NCI-H1694 (cell line): ENCODE measurements at places on chromosomes 7 and 10.

- DNase-seq, result no peak
Observed at GRCh38 chr7:64599359-64599758, 36.5 kb upstream of the ZNF680 start.

DNA sequence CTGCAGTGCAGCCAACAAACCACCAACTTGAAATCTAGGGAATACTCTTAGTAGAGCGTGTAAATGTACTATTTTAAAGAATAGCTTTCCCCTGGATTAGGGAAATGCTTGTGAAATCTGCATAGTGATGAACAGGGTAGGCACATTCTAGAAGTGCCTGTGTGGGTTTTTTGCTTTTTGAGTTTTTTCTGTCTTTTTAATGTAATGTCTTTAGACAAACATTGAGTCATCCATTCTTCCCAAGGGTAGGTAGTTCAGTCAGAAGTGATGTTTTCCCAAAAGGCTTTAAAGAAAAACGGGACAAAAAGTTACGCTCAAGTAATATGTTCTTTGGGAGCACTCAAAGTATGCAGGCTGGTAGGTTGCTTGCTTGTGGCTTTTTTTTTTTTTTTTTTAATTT lies 130.0 kb downstream of the AUTS2 start:
- no peak for DNase-seq

GRCh38 chr10:49307921-49308320 lies 9.0 kb downstream of the C10orf71 start:
- no peak for DNase-seq

DNA sequence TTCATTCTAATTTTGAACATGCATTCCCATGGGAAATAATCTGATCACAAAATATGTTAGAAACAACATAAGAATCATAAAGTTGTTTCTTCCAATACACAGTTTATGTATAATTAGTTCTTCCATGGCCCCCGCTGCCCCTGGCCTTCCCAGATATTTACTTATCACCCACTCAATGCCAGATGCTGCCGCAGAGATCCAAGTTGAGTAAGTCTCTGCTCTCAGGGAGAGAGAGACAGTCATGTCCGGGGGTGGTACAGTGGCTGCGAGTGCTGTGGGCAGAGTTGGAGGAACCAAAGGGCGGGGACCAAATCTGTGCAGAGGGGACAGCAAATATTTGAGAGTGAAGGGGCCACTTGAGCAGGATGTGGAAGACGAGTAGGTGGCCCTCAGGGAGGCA lies 37.1 kb downstream of the COL26A1 start:
- no peak for DNase-seq

GRCh38 chr7:108097703-108098102 lies 32.5 kb downstream of the LAMB4 start:
- peak; percentile 13 for DNase-seq

- DNase-seq, result no peak
Observed at GRCh38 chr10:57262892-57263291, 901.8 kb upstream of the ZWINT start.

DNA sequence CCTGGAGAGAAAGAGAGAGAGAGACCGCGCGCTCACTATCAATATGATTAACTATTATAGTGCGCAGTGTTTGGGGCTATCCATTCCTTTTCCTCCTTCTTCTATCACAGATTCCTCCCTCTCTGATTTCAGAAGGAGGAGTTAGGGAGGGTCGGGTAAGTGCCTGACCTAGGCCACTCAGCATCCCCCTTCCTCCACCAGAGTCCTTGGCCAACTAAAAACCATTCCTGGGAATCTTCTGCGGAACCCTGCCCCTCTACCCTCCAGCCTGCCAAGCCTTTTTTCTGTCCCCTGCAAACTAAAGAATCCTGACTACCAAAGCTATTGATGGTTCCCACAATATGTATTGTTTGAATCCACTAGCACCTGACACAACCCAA lies 256.2 kb upstream of the NFE2L3 start:
- no peak for DNase-seq

- no peak for DNase-seq
Observed at GRCh38 chr7:50349963-50350944, 45.7 kb downstream of the IKZF1 start.

DNA sequence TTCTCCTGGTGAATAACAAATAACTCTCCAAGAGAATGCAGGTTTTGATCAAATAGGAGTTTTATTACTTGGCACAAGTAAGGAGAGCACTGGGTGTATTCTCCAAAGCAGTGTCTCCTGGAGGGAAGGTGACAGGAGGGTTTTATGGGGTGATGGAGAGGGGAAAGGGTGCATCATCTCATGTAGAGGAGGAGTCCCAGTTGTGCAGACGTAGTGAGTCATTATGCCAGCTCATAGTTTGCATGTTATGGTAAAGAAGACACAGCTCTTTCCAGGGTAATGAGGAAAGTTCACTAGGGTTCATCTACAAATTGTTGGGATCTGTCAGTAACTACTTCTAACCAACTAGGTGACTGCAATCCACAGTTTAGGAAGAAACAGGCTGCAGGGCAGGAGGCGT lies 347.9 kb upstream of the MEOX2 start:
- DNase-seq, result no peak
